Hindlimb muscle (tissue), 1 donor: ENCODE measurements at places on chromosomes 12 and 14. TPM values are rescaled to one million over a fixed set of nuclear protein-coding genes. Genes with fewer than 3 reads are reported as not detected.

DNA sequence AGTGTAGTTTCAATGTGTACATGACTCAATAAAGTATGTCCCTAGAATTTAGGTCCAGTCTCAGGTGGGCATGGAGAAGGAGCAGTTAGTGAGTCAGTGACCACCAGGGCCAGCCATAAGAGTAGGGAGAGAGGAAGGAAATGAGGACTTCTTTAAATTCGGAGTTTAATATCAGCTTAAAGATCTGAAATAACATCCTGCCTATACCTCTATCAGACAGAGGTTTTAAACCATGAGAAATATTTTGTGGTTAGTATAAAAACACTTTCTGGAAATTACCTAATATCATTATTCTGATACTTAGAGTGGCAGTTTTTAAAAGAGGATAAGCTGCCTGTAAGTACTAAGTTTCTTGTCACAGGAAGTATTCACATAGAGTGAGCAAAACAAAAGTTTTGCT is 61.7 kb upstream of the ST8SIA1 start:
- DNase-seq, result no peak

- no peak for DNase-seq
Observed at GRCh38 chr12:113860950-113861349, 105.2 kb downstream of the RBM19 start.

- no peak for DNase-seq
Observed at GRCh38 chr14:92846162-92846897, 52.2 kb downstream of the GOLGA5 start.

GRCh38 chr12:188910-189621 is 24.9 kb downstream of the SLC6A12 start:
- peak; percentile 82 for DNase-seq

DNA sequence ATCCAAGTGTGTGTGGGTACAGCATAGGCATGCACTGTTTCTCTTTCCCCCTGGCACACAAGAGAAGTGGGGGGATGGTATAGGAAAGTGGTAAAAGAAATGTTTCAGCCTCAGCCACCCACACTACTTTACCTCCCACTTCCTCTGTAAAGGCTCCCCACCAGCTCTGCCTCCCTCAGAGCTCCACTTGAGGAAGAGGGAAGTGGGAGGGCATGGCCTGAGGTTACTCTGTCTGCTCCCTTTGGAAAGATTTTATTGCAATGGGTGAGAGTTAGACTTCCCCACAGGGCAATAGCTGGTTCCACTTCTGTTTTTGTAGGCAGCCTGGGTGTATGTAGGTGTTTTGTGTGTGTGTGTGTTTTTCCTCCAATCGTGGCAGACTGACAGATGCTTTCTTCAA is 145.3 kb downstream of the SSPN start:
- DNase-seq, result no peak

DNA sequence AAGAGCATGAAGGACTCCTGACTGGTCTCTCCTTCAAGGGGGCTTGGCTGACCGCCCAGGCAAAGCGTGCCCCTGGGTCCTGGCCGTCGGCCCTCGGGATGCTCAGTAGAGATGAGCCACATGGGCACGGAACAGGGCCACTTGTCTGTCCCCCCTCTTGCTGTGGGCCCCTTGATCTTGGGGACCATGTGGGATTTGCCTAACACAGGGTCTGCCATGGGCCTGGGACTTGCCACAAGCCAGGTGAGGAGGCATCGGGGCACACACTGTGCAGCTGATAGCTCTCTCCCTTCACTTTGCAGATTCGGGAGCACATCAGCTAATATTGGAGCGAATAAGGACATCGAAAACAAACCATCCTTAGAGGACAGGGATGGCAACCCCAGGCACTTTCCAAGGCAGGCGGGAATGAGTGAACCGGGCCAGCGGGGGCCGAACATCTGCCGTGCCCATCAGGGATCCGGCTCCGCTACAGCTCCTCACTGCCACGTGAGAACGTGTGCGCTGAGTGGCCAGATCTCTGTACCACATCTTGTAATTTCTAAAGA is 88.1 kb downstream of the PIWIL1 start:
- no peak for DNase-seq

- no peak for DNase-seq
Observed at GRCh38 chr12:19018302-19018970, 111.1 kb upstream of the PLEKHA5 start.

- no peak for DNase-seq
Observed at GRCh38 chr14:78401866-78402265, 231.7 kb downstream of the NRXN3 start.

Gene NR4A1
- 32.8 TPM for polyA plus RNA-seq

DNA sequence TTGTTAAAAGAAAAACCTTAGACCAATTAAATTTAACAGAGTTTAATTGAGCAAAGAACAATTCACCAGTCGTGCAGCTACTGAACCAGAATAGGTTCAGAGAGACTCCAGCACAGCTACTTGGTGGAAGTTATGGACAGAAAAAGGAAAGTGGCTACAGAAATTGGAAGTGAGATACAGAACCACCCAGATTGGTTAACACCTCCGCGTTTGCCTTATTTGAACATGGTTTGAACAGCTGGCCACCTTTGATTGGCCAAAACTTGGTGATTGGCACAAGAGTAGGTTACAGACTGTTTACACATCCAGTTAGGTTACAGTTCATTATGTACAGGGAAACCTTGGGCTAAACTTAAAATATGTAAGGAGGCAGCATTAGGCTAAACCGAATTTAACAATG is 54.9 kb downstream of the SRGAP1 start:
- no peak for DNase-seq

DNA sequence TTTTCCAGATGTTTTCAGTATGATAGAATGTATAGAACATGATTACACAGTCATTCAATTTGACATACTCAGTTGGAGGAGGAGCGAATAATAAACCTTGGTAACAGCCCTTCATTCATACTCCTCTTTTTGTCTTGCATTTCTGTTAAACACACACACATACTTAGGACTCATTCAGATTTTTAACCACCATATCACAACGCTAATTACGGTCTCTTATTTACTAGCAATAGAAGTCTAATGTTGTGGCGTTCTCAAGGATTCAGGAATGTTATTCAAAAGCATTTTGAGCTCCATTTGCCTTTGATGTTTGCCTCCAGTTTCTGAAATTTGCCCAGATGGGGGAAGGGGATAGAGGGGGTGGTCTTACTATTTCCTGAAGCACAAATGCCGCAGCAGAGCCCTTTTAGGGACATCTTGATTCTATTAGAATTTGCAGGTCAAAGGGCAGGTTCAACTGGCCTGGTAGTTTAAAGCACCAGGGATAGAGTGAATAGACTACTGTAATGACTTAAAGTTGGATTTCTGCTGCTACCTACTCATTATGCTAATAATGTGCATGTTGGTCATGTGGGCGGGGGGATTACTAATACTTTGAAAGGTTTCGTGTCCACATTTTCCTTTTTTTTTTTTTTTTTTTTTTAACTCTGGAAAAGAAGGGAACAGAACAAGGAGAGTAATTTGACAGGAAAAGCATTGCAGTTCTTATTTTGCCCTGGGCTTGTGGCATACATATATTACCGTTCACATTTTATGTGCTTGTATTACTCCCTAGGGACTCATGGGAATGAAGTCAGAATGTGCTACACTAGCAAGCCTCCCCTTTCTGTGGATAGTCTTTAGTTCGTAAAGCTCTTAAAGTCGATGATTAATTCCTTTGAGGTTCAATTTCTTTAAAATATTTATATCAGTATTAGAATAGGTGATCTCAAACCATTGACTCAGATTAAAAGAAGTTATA is 226.8 kb downstream of the FBXL14 start:
- no peak for DNase-seq

- DNase-seq, result no peak
Observed at GRCh38 chr12:50120953-50121352, 8.9 kb downstream of the COX14 start.

GRCh38 chr12:114530417-114530816 is 124.5 kb upstream of the TBX5 start:
- DNase-seq, result no peak

Gene GYS2
- polyA plus RNA-seq, result 0.06 TPM

DNA sequence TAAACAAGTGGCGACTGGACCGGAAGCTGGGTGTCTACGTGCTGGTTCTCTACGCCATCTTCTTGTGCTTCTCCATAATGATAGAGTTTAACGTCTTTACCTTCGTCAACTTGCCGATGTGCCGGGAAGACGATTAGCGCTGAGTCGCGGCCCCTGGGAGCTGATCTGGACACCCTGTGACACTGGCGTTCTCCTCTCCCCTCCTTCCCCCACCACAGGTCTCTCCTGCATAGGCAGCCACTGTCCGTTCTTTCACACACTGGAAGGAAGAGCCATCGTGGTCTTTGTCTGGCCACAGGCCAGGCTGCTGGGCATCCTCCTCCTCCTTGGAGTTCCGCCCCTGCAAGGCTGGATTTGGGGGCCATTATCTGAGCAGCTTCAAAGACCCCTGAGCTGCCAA is 20.1 kb upstream of the RIN3 start:
- no peak for DNase-seq

DNA sequence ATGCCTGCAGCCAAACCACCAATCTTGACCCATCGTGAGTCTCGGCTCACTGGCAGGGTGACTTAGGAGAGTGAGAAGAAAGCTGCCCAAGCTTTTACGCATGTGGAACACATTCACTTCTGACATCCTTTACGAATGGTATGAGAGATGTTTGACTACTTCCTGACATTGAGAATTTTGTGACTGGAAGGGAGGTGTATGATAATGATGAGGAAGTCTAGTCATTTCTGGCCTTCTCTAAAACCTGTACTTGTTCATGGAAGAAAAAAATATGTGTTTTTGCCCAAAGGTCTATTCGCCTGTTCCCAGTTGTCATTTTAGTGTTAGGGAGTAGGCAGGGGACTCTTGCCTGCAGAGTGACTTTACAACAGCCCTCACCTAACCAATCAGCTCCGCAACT is 227.2 kb upstream of the ATP2B1 start:
- DNase-seq, result no peak

DNA sequence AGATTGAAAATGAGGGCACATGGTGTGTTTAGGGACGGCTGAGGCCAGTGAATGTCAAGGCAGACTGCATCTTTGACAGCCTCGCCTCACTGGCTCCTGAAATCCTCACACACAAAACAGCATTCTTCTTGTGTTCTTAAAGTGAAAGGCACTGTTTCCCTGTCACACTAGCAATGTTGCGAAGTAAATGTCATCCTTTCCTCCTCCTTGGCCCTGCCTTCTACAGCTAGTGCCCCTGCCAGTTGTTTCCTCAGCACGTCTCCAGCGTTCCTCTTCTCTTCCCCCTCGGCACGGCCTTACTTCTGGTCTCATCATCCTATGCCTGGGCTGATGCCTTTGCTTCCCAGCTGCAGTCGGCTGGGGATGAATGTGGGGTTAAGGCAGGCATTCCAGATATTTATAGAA is 129.4 kb upstream of the DNM1L start:
- no peak for DNase-seq

GRCh38 chr14:95098984-95099599 is 58.2 kb downstream of the DICER1 start:
- DNase-seq, result peak; percentile 58

Gene NEUROD4
- not detected for polyA plus RNA-seq

GRCh38 chr12:19288603-19289244 is 150.6 kb upstream of the AEBP2 start:
- no peak for DNase-seq

DNA sequence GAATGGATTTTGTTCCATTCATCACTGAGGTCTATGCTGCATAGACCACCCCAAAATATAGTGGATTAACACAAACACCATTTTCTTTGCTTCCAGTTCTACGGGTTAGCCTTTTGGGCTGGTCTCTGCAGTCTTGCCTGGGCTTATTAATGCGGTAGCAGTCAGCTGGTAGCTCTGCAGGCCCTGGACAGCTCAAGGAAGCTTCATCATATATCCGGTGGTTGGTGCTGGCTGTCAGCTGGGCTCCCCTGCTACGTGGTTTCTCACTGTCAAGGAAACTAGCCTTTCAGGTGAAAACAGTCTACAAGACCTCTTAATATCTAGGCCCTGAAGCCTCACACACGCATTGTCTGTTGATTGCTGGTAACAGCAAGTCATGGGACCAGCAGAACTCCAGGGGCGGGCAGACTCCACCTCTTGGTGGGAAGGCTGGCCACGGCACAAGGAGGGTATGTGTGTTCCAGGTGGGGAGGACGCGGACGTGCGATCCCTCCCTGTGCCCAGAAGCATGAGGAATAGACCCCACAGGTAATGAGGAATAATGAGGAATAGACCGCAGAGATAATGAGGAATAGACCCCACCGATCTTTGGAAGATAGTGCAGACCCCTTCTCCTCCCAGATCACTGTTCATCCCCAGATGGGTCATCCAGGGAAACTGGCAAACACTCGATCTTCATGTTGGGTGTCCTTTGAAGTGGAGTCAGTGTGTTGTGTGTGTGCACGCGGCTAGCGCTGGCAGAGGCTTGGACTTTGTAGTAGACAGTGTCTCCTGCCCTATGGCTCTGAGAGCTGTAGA is 13.3 kb downstream of the TSPAN9 start:
- DNase-seq, result no peak

GRCh38 chr14:105172476-105172875 is 3.9 kb upstream of the JAG2 start:
- no peak for DNase-seq

DNA sequence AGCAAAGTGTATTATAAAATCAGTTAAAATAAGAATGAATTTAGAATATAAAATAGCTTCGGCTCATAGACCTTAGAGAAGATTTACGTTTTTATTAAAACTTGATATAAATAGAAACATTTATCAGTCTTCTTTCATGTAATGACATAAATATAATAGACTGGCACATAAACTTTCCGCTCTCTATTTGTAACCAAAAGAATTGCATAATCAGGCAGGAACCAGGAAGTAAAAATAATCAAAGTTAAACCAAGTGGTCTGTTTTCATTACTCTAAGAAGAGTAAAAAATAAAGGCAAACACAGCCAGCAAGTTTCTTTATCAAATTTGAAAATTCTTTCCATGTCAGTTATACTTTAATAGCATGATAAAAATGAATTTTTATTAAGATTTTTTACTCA is 46.3 kb upstream of the ATP2A2 start:
- DNase-seq, result no peak

Gene PDZRN4
- 1.8 TPM for polyA plus RNA-seq

Gene ZBTB42
- polyA plus RNA-seq, result 9.3 TPM

Gene LRP1-AS
- polyA plus RNA-seq, result 0.45 TPM
